ENCODE measurements at places on chromosomes 6 and 20.

DNA sequence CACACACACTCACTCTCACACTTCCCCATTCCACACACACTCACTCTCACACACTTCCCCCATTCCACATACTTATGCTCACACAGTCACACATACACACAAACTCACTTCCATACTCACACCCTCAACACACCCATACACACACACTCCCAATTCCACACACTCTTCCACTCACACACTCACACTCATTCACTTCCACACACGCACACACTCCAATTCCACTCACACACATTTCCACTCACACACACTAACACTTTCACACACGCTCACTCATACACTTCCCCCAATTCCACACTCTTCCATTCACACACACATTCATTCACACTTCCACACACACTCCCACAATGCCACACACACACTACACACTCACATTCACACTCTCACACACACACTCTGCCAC, 8.0 kb upstream of the OSBPL2 start:
- no peak for DNase-seq

- no peak for DNase-seq
Observed at GRCh38 chr20:32976746-32977145, 27.5 kb downstream of the SUN5 start.

DNA sequence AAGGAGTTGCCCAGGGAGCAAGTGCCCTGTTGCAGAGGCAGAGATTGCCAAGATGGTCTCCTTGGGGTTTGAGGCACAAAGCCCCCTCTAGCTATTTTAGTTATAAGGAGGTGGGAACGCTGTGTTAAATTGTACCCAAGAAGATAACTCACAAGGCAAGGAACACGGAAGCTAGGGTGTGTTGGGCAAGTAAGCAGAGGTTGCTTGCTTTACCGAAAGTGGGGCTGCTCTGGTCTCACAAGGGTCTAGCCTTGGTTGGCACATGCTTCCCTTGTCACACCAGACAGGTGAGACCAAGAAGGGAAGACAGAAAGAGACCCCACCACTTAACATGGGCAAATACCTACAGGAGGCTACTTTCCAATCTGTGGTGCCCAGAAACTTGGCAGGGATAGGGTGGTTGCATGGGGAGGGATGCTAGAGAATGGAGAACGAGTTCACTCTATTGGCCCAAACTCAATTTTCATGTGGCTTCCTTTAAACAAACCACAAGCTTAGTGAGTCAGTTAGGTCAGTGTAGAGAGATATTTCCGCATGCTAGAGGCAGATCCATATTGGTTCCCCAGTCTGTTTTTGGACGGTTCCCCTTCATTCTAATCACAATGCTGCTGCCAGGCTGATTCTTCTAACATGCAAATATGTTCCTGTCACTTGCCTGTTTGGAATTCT, 42.4 kb downstream of the PLAGL1 start:
- DNase-seq, result no peak

DNA sequence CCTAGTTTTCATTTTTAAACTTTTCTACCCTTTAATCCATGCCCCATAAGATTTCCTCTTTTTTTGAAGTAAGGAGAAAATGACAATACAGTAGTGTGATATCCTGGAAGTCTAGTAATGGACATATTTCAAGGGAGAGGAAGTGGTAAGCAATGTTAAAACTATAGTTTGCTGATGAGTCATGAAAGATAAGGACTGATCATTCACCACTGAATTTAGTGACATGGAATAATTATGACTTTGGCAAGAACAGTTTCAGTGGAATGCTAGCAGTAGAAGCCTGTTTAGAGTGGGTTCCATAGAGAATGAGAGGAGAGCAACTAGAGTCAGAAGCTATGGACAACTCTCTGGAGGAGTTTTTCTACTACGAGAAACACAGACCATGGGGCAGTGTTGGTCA, 24.9 kb upstream of the SLC2A12 start:
- DNase-seq, result no peak

DNA sequence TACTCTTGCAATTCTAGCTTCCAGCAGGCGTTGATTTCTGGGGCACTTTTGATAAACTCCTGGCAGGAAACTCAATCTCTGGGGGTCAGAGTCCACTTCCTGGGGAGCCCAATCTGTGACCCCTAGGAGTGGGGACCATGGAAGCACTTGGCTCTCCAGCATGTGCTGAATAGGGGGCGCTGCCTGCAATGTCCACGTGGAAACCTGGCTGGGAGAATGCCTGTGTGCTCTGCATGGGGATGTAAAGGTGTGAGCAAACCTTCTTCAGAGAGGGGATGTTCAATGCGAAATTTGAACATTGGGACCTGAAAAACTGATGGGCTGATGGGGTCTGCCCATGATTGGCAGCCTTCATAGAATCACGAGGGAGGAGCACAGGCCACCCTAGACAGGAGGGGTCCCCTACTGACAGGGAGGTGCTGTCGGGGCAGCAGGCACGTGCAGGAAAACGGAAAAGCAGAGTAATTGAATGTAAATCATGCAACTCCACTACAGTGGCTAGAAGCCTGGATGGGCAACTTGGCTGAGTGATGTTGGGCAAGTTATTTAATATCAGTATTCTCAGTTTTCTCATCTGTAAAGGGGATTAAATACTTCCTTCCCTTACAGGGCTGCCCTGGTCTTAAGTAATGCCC, 47.8 kb downstream of the CEP43 start:
- DNase-seq, result no peak

DNA sequence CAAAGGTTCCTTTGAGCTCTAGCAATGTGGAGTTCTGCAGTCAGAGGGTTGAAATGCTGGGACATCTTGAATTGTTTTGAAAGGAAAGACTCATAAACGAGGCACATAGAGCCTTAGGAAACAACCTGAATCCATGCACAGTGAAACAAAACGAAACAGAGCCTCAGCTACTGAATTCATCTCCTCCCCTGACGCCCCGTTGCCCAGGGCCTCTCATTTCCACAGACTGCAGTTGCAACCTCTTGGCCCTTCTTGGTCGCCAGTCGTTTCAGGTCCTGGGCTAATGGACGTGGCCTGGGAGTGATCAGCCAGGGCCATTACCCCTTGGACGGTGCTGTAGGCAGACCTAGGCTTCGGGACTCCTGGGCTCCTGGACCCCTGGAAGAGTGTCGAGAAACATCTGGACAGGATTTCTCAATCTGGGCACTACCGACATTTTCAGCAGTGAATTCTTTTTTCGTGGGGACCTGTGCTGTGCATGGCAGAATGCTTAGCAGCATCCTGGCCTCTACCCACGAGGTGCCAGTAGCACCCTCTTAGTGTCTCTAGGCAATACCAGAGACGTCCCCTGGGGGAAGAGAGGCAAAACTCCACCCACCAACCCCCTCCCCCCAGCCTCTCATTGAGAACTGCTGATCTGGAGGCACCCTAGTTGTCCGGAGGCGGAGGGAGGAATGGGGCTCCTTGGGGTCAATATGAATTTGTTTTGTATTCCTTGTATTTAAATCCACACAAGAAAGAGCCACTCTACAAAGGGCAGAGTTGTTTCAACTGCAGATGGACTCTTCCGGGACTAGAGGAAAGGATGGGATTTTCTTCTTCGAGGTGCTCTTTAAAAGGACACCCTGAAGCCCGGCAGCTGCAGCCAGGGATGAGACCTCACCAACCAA, 50.2 kb downstream of the TMEM242 start:
- no peak for DNase-seq

DNA sequence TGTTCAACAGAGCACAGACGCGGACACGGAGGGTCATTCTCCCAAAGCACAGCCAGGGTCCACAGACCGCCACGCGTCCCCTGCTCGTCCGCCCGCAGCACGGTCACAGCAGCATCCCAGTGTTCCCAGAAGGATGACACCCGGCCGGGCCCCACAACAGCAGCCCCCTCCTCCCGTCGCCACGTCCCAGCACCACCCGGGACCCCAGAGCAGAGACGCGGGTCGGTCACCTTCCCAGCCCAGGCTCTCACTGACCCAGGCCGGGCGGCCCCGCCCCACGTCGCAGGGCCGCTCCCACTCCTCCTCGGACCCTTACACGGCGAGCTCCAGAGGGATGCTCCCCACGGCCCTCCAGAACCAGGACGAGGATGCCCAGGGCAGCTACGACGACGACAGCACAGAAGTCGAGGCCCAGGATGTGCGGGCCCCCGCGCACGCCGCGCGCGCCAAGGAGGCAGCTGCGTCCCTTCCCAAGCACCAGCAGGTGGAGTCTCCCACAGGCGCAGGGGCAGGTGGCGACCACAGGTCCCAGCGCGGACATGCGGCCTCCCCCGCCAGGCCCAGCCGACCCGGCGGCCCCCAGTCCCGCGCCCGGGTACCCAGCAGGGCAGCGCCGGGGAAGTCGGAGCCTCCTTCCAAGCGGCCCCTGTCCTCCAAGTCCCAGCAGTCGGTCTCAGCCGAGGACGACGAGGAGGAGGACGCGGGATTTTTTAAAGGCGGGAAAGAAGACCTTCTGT, 64.3 kb downstream of the FNDC1 start:
- DNase-seq, result no peak
